ENCODE measurements at places on chromosomes 3 and 15.

GRCh38 chr3:98690876-98691275 is 72.3 kb upstream of the ST3GAL6 start:
- no peak for DNase-seq

DNA sequence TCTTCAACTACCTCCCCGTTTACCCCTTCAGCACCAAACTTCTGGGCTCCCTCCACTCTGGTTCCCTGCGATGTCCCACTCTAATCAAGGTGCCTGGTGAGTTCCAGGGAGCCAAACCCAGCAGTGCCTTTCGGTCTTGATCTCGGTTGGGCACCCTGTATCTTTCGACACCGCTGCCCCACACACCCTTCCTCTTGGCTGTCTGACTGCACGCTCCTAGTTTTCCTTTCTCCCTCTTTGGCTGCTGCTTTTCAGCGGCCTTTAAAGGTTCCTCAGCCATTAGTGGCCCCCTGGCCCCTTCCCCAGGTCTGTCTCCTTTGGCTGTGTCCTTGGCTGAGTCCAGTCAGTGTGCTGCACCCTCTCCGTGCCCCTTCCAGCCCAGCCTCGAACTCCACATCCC is 784 bp downstream of the TTLL3 start:
- DNase-seq = no peak

- DNase-seq = no peak
These were observed 191.5 kb upstream of the DPH6 start for GRCh38 chr15:35737441-35737840.

DNA sequence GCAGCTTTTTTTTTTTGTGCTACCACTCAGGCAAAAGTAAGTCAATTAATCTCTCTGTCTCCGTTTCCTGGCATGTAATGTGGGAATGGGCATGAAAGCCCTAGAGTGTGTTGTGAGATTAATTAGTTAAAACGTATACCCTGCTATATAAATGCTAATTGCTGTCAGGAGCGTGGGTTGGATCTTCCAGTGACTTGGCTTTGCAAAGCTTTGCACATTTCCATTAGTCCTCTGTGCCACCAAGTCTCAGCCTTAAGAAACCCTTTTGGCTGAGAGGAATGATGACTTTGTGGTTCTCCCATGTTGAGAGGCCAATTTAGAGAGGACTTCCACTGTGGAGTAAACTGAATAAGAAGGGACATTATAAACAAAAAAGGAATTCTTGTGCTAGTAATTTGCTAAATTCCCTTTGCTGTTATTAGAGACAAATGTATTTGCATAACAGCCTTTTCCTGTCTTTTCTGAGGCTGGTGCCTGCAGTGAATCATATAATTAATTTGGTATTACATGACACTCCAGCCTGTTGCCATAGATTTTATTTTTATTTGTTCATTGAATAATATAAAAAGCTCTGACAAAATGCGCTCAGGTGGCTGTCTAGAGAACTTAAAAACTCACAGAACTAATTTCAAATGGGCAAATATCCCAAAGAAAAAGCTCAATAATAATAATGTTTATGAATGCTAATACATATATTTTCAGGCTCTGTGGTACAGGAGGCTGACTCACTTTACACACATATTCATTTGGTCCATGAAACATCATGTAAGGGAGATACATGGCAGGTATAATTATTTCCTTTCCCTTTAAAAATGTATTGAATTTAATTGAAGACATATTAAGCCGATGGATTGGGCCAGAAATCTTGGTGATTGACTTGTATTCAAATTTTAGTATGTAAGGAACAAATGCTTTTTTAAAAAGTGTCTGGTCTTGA is 82.7 kb downstream of the IL1RAP start:
- no peak for DNase-seq

DNA sequence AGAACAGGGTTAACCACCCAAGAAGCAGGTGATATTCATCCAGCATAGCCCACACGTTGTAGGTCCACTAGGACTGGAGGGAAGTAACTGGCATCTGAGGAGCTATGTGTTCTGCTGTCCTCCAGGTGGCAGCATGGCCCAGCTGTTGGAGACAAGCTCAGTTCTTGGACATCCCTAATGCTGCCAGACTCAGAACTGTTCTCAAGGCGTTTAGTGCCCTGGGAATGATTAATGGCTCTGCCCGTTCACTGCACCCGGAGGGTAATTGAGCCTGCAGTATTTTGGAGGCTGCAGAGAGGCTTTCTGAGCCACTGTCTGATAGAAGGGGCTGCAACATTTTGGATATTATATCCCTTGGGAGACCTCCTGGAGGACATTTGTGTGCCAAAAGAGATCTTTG is 521.3 kb upstream of the SEMA6D start:
- peak; percentile 15 for DNase-seq

DNA sequence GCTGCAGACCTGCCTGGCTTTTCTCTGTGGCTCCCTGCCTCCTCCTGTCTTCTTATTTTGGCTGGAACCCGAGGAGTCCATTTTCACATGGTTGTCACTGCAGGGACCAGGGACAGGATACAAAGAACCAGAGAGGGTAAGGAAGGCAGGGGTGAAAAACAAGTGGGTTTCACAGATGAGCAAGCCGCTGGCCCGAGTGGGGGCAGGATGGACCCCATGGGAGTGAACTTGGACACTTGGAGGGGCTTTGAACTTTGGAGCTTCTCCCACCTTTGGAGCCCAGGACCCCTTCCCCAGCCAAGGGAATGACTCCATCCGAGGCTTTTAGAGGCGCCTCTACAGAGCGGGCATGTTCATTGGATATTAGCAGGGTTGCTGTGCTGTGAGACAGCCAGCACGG is 26.9 kb upstream of the ADCY5 start:
- DNase-seq = no peak

GRCh38 chr3:81382470-81382869 is 379.0 kb downstream of the GBE1 start:
- no peak for DNase-seq

- no peak for DNase-seq
These were observed 57.1 kb upstream of the MBNL1 start for GRCh38 chr3:152211655-152212054.

- DNase-seq = no peak
These were observed 28.5 kb upstream of the SLC7A14 start for GRCh38 chr3:170614214-170614966.

GRCh38 chr3:134846911-134847317 is 51.9 kb downstream of the EPHB1 start:
- no peak for DNase-seq

- DNase-seq = peak; percentile 92
These were observed 1.9 kb downstream of the KBTBD8 start for GRCh38 chr3:67000009-67000408.

- no peak for DNase-seq
These were observed 1.8 kb downstream of the GSK3B start for GRCh38 chr3:120092474-120092873.

DNA sequence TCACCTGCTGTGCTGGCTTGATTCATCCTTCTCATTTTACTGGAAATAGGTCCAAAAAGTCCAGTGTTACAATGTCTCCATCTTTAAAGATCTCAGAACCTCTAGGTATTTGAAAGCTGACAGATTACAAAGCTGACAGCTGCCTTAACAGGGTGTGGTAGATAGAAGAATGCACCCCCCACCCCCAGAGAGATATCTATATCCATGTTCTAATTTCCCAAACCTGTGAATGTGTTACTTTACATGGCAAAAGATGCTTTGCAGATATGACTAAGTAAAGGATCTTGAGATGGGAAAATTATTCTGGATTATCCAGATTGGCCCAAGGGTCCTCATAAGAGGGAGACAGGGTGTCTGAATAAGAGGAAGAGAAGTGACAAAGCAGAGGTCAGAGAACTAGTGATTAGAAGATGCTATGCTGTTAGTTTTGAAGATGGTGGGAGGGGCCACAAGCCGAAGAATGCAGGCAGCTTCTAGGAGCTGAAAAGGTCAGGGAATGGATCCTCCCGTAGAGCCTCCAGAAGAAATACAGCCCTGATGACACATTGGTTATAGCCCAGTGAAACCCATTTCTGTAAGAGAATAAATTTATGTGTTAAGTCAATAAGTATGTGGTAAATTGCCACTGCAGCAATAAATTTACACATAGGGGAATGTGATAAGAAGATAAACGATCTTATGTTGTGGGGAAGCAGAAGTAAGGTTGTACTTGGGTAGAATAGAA is 21.5 kb upstream of the FSTL1 start:
- DNase-seq = no peak

DNA sequence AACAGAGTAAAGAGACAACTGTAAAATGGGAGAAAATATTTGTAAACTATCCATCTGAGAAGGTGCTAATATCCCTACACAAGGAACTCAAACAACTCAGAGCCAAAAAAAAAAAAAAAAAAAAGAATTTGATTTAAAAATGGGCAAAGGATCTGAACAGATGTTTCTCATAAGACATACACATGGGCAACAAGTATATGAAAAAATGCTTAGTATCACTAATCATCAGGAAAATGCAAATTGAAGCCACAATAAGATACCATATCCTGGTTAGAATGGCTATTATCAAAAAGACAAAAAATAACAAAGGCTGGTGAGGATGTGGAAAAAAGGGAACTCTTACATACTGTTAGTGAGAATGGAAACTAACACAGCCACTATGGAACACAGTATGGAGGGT is 36.2 kb downstream of the TXNRD3 start:
- no peak for DNase-seq

- no peak for DNase-seq
These were observed 357.2 kb downstream of the PDCD6IP start for GRCh38 chr3:34155666-34156065.

GRCh38 chr3:46537316-46537715 is 28.8 kb downstream of the LRRC2 start:
- no peak for DNase-seq

DNA sequence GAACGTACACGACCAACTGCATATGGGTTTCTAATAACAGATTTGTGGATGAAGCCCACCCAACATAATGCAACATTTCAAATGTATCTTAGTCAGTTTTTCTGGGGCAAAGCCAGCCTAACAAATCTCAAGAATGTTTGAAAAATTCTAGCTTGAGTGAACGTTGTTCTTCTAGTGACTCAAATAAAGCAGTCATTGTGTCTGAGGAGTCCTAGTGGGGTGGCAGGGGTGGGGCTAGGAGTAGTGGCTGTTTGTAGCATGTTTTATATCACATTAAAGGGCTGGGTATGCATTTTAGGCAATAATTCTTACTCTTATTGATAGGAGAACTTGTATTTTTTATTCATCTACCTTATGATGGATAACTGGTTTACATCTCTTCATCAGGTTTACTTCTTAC is 6.0 kb downstream of the B3GNT5 start:
- DNase-seq = no peak

DNA sequence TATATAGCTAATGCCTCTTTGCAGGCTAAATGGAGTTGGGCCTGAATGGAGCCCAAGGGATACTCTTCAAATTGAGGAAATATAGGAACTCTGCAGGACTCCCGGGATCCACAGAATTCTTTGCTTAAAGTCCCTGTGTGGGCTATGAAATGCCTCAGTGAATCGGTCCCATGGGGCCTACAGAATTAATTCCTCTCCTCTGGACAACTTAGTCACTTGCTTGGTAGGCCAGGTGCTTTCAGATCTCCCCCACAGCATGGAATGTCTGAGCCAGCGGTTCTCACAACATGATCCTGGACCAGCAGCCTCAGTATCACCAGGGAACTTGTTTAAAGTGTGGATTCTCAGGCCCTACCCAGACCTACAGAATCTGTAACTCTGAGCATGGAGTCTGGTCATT is 15.1 kb upstream of the PRICKLE2 start:
- no peak for DNase-seq

DNA sequence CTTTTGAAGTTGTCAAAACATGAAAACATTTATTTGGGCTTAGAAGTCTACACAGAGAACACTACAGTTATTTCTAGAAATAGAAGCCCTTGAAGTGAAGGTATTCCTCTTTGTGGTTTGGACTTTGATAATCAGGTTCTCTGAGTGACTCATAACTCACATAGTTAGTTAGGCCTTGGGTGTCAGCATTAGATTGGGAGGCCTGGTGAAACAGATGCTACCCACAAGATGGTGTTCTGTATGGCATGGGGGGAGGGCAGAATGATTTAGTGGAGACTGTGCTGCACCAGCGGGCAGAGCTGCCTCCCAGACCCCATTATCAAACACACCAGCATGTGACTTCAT is 108.9 kb upstream of the ETV5 start:
- no peak for DNase-seq

DNA sequence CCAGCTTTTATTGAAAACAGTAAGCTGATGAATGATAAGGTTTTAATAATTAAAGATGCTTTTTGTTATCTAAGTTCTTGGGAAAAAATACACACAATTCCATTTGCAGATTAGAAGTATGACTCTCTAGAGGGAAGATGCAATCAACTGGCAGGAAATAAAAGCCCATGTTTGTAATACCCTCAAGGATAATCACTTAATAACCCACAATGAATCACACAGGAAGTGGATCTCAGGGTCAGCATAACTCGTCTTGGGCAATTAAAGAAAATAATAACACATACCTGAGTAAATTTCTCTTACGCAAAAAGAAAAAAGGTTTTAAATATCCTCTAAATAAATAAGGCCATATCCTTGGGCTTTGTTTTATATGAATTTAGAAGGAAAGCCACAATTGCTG is 9.4 kb upstream of the EID1 start:
- no peak for DNase-seq

- no peak for DNase-seq
These were observed 117.6 kb downstream of the P3H2 start for GRCh38 chr3:190003068-190003467.

DNA sequence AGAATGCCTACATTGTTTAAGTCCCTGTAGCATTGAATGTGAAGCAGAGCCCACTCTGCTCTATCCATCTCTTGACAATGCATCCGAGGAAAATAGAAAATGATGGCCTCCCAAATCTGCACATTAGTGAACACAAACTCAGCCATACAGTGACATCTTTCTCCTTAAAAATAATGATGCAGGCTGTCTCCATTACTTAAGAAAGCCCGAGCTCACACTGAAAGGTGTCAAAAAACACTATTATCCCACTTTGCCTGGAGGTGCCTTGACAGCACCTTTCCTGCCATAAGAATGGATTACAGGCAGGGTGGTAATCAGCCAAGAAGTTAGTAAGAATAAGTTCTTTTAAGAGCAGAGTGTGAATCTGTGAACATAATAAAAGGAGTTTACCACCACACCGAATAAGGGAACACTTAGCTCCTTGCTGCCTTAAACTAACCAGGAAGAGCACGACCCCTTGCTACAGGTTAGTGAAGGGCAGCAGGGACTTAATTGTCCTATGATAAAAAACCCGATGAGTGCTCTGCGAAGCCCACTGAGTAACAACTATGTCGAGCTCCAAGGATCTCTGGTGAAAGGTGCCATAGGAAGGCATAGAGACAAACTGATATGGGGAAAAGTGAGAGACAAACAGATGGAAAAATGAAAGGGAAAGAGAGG is 123.2 kb upstream of the TUSC7 start:
- no peak for DNase-seq
